Activated T-helper 9 cell treated with anti-CD3 and anti-CD28 coated beads, Interleukin-2, amount 50 U/mL, for 16 hours (primary cell): ENCODE measurements at places on chromosomes 2 and 18.

DNA sequence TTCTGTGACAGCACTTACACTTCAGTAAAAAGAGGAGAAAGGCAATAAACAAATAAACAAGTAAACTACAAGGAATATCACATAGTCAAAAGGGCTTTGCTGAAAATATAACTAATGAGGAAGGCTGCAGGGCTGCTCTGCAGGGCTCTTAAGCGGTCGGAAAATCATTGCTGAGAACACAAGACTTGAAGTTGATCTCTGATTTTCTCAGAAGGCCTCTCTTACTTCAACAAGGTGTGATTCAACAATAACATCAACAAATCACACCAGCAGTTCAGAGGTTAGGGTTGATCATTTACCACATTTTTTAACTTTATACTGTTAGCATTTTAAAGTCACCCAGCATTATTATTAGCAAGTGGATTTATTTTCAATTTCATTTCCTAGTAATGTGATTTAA, 215.6 kb downstream of the ARHGAP15 start:
- no peak for DNase-seq

DNA sequence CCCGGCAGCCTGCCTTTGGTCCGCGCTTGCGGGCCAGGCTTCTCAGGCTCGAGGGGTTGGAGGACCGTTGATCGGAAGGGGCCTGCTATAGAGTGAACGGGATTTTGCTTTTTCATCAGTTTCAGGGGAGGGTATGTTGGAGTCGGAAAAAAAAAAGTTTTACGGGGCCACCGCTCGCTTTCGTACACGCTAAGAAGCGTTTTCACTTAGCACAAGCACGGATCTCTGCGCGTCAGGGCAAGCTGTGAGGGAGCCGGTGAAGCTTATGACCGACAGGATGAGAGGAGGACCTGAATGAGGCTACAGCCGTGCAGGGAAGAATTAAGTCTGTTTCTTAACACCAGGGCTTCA, 443 bp downstream of the CPSF3 start:
- no peak for DNase-seq

DNA sequence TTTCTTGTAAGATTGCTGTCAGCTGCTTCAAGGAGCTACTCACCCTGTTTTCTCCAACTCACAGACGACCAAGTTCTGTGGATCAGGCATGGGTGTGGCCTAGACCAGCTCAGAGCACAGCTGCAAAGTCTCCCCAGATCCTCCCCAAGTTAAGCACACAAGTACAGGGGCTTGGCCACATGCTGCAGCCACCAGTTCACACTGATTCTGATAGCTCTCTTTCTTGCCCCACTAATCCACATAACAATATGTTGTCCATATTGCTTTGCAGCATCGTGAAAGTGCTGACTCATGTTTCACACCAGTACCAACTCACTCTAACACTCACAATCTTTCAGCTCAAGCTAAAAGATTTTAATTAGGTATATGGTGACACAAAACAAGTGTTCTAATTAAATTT, 437.0 kb downstream of the PARD3B start:
- no peak for DNase-seq

- DNase-seq: no peak
Observed at GRCh38 chr2:207805566-207806226, 36.0 kb upstream of the FZD5 start.

- DNase-seq: no peak
Observed at GRCh38 chr18:75421656-75422055, 5.8 kb downstream of the SMIM21 start.

- peak; percentile 4 for DNase-seq
Observed at GRCh38 chr2:112055730-112056625, 909 bp downstream of the TMEM87B start.
